ENCODE measurements at places on chromosomes 6 and 20.

- DNase-seq = no peak
Measured at GRCh38 chr20:19256906-19257595, 44.6 kb downstream of the SLC24A3 start.

GRCh38 chr6:154319231-154319858, 37.3 kb downstream of the IPCEF1 start:
- no peak for DNase-seq

DNA sequence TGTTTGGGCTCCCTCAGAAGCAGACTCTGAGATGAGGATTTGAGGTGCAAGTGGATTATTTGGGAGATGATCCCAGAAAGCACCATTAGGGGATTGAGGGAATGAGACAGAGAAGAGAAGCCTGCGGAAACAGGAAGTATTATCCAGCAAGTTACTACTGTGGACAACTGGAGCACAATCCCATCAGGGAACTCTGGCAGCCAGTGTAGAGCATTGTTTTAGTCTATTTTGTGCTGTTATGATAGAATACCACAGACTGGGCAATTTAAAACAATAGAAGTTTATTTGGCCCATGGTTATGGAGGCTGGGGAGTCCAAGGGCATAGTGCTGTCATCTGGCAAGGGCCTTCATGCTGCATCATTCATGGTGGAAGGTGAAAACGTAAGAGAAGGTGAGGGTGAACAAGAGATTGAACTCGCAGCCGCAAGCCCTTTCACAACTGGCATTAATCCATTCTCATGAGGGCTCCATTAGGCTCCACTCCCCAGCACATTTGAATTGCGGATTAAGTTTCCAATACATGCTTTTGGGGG, 43.5 kb upstream of the SLC9A8 start:
- DNase-seq = no peak

GRCh38 chr20:6007094-6007528, 46.7 kb downstream of the LRRN4 start:
- DNase-seq = peak; percentile 19

DNA sequence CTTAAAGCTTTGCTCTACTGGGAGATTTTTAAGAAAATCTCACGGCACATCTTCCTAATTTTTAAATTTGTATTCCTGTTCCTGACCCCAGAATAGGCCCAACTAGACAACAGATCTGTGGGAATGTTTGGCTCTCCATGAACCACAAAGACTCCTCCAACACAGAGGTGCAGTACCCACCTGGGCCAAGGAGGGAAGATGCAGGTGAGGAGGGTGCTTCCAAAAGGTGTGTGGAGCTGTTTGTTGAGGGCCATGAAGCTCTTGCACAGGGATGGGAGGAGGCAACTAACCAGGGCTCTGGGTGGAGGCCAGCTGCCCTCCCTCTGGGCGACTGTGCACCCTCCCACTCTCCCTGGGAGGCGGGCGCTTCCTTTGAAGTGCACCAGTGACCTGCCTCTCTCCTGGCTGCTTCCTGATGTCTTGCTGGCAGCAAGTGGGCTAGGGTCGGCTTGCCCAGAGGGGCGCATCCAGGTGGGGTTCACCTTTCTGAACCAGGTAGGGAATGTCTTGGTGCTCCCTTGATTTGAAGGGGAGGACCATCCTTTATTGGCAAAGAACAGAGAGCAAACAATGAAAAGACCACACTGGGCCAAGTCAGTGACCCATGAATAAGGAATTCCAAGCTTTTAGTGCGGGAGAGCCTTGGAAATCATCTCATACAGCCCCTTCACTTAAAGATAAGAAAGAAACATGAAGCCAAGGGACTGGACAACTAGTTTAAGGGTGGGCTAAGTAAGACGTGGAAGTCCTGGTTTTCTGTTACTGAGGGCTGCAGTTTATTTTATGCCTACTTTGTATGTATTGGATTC, 76.0 kb downstream of the ANKRD6 start:
- DNase-seq = no peak

GRCh38 chr6:158625881-158626305, 18.6 kb downstream of the DYNLT1 start:
- no peak for DNase-seq

- peak; percentile 61 for DNase-seq
Measured at GRCh38 chr20:23112595-23112994, 26.5 kb upstream of the CD93 start.

DNA sequence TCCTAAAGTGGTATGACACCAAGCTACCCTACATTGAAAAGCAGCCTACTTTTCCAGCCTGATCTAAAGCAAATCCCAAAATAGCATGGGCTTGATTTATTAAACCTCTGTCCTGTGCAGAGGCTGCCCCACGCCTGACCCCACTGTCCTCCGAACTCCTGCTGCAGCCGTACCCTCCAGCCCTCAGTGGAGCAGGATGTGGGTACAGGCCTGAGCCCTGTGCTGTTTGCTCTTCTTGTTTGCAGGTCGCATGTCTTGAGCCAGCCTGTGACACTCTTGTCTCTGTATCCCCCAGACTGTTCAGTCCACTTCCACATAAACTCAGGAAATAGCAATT, 61.2 kb downstream of the RPP40 start:
- no peak for DNase-seq

- DNase-seq = no peak
Measured at GRCh38 chr6:37668251-37668650, 29.4 kb downstream of the MDGA1 start.

GRCh38 chr20:58568483-58569240, 53.5 kb upstream of the APCDD1L start:
- DNase-seq = no peak

DNA sequence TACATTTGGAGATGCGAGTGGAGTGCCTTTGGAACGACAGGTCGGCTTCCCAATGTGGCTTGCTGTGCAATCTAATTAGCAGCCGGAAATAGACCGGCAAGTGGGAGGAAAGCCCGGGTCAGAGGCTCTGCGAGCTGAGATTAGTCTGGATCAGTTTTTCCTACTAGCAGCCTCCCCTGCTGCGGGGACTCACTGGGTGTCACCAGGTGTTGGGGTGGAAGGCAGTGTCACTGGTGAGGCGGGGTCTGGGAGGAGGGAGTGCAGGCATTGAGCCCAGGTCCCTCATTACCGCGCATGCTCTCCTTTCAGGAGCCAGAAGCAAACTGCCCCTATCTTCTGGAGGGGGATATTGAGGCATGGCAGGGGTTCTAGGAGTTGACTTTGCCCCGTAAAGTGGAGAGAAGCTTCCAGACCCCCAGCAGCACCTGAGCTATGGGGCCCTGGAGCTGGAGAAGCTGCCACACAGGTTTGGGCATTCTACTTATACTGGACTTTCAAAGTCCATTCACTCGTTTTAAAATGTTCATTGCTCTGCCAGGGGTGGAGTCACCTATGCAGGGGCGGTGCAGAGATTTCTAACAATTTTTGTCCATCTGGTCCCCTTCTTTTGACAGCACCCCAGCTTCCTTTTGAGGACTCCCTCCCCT, 11.0 kb downstream of the SULF2 start:
- DNase-seq = no peak

- no peak for DNase-seq
Measured at GRCh38 chr6:152948150-152948768, 34.6 kb downstream of the FBXO5 start.

DNA sequence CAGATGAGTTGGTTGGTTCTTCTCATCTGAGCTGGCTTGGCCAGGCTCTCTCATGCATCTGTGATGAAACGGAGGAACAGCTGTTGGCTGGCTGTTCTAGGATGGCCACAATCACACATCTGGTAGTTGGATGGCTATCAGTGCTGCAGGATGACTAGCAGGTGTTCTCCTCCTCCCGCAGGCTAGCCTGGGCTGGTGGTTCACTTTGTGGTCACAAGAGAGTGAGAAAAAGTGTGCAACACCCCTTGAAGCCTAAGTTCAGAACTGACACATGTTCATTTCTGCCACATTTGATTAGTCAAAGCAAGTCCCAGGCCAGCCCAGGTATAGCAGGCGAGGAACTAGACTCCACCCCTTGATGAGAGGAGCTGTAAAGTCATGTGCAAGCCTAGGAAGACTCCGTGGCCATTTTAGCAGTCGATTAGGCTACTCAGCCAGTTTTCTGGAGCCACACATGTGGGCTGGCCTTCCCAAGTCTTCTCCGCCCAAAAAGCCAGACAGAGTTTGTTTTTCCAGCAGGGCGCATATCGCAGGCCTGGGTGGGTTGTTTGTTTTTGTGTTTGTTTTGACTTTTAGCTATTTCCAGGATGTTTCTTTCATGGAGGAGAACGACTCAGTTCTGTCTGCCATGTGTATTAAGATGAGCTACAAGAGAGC, 120.8 kb downstream of the ISM1 start:
- DNase-seq = peak; percentile 86

DNA sequence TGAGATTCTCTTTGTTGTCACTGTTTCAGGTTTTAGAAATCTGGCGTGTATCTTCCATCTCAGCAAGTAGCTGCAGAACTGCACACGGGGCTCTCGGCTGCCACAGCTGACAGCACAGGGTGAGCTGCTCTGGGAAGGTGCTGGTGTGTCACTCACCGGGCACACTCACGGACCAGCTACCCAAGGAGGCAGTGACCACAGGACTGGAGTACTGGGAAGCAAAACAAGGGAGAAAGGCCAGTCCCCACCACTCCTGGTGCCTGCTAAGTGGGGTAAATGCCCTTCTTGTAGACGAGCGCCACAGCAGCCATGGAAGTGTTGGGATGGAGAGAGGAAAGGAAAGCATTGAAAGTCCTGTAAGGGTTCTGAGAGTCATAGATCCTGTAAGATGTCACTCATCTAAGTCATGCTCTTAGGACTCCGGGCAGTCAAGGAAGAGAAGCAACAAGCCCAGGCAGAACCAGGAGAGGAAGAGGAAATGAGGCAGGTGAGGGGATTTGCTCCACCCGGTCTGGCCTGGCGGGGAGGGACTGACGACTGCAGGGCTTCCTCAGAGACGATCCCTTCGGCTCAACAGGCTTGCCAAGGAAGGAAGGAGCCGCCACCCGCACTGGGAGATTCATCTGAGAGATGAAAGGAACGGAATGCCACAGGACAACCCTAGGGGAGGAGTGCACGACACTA, 48.1 kb downstream of the PRDM1 start:
- no peak for DNase-seq

- no peak for DNase-seq
Measured at GRCh38 chr6:152854086-152854795, 103.6 kb downstream of the VIP start.

- DNase-seq = no peak
Measured at GRCh38 chr6:9606435-9607134, 808.3 kb downstream of the TFAP2A start.

- DNase-seq = no peak
Measured at GRCh38 chr6:19327661-19328060, 509.5 kb upstream of the ID4 start.

DNA sequence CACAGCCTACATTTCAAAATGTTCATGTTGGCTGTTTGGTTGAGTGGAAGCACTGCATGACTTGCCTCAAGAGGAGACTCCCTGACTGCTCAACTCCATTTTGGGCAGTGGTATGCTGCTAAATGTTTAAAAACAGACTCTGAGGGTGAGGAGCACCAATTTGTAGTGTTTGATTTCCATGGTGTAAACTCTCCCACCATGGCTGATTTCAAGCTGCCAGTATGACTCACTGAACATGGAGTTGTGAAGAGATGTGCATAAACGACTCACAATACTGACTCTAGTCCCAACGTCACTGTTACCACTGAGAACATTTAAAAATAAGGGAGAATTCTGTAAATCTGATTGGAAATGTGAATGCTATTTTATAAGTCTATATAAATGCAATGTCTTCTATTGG, 70.4 kb downstream of the BACH2 start:
- no peak for DNase-seq

- peak; percentile 23 for DNase-seq
Measured at GRCh38 chr6:42532038-42532669, 31.7 kb upstream of the UBR2 start.

GRCh38 chr6:136613477-136613876, 63.3 kb upstream of the MAP7 start:
- DNase-seq = no peak

DNA sequence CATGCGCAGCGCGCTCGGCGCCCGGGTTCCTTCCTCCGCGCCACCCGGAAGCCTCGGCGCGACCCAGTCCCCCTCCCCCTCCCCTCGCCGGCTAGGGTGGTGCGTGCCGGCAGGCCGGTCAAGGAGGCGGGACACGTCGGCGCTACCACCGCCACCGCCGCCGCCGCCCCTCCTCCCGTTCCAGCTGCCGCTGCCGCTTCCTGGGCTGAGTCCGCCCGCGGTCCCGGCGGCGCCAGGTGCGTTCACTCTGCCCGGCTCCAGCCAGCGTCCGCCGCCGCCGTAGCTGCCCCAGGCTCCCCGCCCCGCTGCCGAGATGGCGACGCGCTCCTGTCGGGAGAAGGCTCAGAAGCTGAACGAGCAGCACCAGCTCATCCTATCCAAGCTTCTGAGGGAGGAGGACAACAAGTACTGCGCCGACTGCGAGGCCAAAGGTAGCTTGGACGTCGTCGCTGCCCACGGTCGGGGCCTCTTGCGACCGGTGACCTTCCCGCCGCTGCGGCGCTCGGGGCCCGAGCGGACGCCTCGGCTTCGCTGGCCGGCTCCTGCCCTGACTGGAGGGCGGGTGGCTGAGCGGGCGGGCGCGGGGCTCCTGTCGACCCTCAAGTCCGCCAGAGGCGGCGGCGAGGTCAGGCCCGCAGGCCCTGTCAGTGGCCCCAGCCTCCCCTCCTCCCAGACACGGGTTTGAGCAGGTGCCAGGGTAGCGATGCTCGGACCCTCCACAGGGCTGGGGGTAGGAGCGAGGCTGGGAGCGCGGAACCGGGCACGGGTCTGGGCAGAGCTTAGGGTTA, at the start of gene SMAP1:
SMAP1 (plus strand) TSS at position 173 of the 788 bp plus-strand sequence; CDS start at position 314, 141 bp downstream.
- peak; percentile 92 for DNase-seq

DNA sequence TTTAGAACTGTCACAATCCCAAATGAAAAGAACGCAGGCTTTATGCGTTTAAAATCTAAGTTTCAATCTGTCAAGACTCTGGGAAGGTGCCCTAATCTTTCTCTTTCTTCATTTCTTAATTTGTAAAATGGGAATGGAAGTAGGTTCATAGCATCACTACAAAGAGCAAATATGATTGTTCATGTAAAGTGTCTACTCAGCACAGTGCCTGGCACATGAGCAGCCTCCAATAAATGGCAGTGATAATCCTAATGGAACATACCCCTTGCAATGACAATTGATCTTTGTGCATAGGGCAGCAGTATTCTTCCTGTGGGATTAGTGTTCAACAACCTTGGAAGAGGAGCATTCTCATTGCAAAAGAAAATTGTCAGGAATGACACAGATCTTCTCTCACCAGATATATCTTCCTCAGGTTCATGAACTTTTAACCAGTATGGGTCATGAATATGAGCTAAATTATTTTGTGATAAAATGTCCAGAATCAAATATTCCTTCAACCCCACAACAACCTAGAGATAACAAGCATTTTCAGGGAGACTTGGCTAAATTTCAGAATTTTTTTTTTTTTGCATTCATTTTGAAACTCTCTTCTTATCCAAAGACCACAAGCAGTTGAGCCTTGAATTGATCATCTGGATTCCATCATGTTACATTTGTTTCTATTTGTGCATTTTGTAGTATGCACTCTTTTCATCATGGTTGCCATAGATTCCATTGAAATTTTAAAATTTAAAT, 149.1 kb downstream of the TBX18 start:
- no peak for DNase-seq

Measured in DND-41 (cell line).